ENCODE measurements at places on chromosomes 7 and 10. TPM values are rescaled to one million over a fixed set of nuclear protein-coding genes. Genes with fewer than 3 reads are reported as not detected.
A peak's percentile ranks its signal among the peaks of the same experiment; 100 is the strongest.

- no peak for DNase-seq
These were observed 242.1 kb downstream of the CDC14C start for GRCh38 chr7:49166441-49166840.

- DNase-seq: peak; percentile 81
These were observed at the start of gene TET1 for GRCh38 chr10:68560186-68560942. Gene TET1, plus strand, starts transcription at chr10:68560337. Its CDS starts 12,002 bp downstream, at chr10:68572339.

GRCh38 chr10:49300140-49300974, 1.4 kb downstream of the C10orf71 start:
- no peak for DNase-seq

- no peak for DNase-seq
These were observed 415.3 kb downstream of the RPS24 start for GRCh38 chr10:78448994-78449418.

GRCh38 chr7:50147951-50148808, 55.1 kb upstream of the ZPBP start:
- no peak for DNase-seq

DNA sequence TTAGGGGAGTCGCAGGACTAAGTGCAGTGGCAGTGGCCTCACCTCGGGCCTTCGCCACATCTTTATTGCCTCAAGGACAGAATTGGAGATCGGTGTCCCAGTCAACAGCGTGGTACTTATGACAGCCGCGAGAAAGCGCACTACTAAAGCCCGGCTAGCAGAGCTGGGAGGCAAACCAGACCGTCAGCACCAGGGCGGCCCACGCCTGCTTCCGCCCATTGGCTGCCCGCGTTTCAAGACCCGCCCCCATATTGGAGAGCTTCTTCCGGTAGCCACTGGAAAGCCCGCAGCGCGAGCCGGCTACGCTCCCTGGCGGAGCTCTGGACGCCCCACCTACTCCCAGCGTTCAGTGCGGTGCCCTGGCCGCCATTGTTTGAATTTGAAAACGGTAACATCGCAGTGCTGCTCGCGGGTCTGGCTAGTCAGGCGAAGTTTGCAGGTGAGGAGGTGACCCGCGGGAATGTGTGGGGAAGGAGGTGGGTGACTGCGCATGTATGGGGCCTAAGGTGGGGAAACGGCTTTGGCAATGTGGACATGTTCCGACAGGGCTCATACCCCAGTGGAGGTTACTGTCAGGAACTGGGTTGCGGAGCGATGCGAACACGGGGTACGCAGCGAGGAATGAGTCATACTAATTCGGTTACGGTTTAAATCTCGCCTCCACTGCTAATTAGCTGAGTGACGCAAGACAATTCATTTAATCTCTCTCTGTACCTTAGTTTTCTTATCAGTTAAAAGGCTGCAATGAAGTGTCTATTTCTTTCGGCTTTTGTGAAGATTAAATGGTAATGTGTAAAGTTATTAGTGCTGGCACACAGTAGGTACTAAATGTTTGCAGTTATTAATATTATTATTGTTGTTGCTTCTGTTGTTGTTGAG, at the start of gene KIF20B:
TSS of gene KIF20B (plus strand) at position 349 of the 879 bp plus-strand sequence. CDS start 3,705 bp downstream, outside the sequence.
- DNase-seq: peak; percentile 98

- no peak for DNase-seq
These were observed 90.0 kb downstream of the ANKRD61 start for GRCh38 chr7:6121141-6121540.

- DNase-seq: peak; percentile 61
These were observed 236.8 kb downstream of the FRMD4A start for GRCh38 chr10:14093730-14094484.

- DNase-seq: no peak
These were observed 62.2 kb downstream of the REEP3 start for GRCh38 chr10:63583397-63583796.

DNA sequence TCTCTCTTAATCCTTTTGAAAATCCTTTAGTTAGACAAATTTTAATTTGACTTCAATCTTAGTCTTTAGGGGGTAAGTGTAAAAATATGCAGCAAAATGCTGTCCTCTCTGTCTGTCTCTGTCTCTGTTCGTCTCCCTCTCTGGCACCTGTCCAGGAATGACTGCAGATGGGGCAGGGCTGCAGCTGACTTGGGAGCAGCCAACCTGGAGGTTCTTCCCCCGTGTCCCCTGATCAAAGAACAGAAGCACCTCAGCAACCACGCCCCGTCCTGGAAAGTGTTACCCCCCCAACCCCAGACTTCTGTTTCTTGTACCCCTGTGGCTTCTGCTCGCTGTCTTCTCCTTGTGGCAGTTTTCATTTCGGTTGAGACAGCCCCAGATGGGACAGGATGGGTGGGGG, 141.6 kb upstream of the NPS start:
- DNase-seq: peak; percentile 33

- DNase-seq: peak; percentile 2
These were observed 5.4 kb upstream of the SFTPA1 start for GRCh38 chr10:79605308-79605707.

DNA sequence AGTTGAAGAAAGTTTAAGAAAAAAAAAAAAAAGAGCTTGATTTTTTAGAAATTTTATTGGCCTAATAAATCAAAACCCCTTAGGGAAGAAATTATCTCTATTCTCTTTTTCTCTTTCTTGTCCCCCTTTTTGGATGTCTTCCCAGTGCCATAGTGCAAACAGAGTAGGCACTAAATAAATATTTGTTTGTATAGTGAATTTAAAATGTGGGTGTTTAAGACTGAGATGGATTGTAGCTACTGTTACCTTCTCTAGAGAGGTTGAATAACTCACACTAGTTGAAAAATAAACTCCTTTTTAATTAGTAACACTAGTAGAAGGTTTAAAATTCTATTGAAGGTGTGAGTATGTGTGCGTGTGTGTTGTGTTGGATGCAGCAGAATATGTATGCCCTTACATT, 783.8 kb downstream of the NXPH1 start:
- DNase-seq: no peak

- DNase-seq: no peak
These were observed 58.6 kb downstream of the ADRB1 start for GRCh38 chr10:114102256-114102655.

DNA sequence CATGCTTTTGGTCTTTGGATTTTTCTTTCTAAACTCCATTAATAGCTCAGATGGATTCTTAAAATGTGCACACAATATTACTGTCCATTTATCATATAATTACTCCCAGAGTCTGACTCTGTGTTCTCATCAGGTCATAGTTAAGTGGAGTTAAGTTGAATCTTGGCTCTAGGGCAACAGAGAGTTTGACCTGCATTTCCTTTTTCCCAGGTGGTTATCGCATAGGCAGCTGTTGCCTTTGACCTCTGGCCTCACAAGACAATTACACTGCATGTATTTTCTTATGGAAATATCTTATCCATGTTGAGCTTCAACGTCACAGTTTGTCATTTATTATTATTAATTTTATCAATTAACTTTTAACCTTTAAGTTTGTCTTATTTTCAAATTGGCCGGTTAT, 237.5 kb upstream of the HGF start:
- DNase-seq: no peak

DNA sequence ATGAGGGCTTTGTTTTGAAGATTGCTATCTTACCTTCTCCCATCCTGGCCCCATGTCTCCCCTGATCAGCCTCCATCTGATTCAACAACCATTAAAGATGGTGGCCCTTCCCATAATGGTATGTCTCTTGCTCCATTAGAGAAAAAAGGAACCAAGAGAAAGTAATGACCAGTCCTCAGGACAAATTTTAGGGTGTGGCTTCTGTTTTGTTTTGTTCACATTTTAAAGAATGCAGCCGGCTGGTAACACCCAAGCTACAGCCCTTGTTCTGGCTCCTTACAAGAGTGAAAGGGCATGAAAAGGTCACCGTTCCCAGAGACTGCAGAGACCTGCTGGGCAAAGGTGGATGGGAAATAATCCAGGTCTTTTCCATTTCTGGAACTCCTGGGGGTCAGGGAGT, 287.9 kb upstream of the NEBL start:
- no peak for DNase-seq

- peak; percentile 99 for DNase-seq
These were observed 7.0 kb downstream of the AIMP2 start for GRCh38 chr7:6015917-6016652.

DNA sequence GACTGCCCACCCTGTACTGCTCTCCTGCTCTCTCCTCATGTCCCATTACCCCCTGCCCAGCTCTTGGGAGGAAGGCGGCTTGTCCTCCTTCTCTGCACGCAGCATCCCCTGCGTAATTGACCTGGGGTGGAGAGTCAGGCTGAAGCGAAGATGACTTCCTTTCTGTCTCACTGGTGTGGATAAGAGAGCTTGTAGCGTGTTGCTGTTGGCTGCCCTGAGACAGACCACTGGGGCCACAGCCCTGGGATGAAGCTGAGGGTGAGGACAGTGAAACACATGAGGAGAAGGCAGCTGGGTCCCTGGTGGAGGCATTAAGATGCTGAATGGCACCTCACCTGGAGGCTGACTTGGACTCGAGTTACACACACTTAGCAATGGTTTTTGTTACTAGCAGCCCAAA, 310.3 kb upstream of the ZNF32 start:
- no peak for DNase-seq

DNA sequence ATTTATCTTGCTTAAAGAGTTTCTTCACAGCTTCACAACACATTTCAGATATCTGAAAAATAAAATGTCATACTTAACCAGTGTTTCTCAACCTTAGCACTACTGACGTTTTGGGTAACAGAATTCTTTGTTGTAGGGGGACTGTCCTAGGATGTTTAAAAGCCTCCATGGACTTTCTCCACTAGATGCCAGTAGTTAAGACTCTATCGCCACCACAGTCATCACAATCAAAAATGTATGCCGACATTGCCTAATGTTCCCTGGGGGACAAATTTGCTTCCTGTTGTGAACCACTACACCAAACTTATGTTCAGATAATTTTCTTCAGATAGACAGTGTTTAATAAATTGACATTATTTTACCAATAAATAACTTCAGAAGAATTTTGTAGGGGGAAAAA, 13.4 kb downstream of the NOC3L start:
- DNase-seq: no peak

The RSPH10B gene
- 1.2 TPM for total RNA-seq

The NPC1L1 gene
- 0.48 TPM for total RNA-seq

The TAS2R3 gene
- 10.6 TPM for total RNA-seq

The MRC1 gene
- total RNA-seq: 25.3 TPM

The EPHA1 gene
- 0.48 TPM for total RNA-seq

All from umbilical cord (tissue), 2 donors.